ENCODE measurements at places on chromosomes 13 and 19. TPM values are rescaled to one million over a fixed set of nuclear protein-coding genes. Genes with fewer than 3 reads are reported as not detected.

DNA sequence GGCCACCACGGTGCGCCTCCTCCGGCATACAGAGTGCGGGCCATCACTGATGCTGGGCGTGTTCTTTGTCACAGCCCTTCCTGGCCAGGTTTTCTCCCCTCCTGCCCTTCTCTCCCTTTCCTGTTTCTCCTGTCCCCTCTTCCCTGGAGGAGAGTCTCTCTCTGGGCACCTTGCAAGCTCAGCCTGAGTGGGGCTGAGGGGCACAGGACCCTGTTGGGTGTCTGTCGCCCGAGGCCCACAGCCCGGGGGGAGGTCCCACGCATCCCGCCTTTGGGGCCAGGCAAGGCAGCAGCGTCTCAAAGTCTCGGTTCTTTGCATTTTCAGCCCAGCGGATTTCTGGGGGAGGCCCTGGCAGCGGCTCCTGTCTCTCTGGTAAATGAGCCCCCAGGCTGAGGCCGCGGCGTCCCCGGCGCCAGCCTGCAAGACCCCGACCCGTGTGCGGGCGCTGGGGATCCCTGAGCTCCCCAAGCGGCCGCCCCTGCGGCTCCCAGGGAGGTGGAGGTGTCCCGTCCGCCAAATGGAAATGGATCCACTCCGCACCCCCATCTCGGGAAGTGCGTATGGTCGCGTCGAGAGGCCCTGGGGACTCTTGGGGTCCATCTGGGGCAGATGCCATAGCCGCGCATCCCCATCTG, 47.2 kb downstream of the COMP start:
- DNase-seq, result peak; percentile 27

GRCh38 chr13:43377149-43377548, 353.8 kb downstream of the DNAJC15 start:
- no peak for DNase-seq

DNA sequence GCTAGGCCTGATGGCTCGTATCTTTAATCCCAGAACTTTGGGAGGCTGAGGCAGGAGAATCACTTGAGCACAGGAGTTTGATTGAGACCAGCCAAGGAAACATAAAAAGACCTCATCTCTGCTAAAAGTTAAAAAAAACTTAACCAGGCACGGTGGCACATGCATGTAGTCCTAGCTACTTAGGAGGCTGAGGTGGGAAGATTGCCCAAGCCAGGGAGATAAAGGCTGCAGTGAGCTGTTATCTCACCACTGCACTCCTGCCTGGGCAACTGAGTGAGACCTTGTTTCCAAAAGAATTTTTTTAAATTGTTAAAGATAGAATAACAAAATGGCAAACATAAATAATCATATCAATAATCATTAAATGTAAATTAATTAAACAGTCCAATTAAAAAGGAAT, 365.8 kb downstream of the MTUS2 start:
- DNase-seq, result no peak

- no peak for DNase-seq
Measured at GRCh38 chr13:68056816-68057710, 826.9 kb upstream of the PCDH9 start.

- DNase-seq, result no peak
Measured at GRCh38 chr19:48793271-48793670, 17.6 kb downstream of the BCAT2 start.

DNA sequence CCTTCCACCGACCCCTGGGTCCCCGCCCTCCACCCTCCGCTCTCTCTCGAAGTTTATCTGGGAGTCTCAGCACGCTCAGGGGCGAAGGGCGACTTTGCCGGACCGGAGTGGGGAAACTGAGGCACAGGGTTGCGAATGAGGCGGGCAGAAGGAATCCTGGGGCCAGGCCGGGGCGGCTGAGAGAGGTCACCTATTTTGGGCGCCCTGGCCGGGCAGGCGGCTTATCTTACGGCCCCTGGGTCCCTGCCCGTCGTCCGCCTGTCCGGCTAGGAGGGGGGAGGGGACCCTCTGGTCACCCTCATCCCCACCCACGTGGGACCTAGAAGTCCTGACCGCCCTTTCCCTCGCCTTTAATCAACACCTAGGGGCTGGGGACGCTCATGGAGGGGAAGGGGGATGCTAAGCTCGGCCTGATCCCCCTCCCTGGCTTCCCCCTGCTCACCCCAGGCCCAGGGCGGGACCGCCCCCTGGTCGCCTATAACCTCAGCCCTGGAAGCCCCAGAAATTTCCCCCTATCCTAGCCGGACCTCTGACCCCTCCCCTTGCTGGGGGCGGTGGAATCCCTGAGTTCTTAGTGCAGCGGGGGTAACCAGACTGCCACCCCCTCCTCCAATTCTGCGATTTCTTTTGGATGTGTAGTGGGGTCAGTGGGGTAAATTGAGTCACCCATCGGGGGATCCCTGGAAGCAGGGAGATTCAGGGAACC, 556 bp downstream of the TRIP10 start:
- DNase-seq, result peak; percentile 62

- no peak for DNase-seq
Measured at GRCh38 chr19:51641648-51642047, 5.0 kb downstream of the SIGLEC14 start.

DNA sequence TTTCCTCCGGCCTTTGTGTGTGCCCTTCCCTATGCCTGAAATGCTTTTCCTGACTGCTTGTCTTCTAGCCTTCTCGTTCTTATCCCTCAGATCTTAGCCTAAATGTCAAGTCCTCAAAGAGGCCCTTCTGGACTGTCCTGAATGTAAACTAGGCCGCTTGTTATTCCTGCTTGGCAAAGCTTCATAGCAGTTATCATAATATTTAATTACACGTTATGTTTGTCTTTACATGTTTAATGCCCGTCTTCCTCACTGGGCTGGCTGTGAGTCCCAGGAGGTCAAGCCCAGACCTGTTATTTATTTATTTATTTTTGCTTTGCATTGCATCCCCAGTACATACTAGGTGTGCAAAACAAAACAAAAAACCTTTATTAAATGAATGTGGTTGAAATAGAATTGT, 62.7 kb downstream of the SIPA1L3 start:
- no peak for DNase-seq

DNA sequence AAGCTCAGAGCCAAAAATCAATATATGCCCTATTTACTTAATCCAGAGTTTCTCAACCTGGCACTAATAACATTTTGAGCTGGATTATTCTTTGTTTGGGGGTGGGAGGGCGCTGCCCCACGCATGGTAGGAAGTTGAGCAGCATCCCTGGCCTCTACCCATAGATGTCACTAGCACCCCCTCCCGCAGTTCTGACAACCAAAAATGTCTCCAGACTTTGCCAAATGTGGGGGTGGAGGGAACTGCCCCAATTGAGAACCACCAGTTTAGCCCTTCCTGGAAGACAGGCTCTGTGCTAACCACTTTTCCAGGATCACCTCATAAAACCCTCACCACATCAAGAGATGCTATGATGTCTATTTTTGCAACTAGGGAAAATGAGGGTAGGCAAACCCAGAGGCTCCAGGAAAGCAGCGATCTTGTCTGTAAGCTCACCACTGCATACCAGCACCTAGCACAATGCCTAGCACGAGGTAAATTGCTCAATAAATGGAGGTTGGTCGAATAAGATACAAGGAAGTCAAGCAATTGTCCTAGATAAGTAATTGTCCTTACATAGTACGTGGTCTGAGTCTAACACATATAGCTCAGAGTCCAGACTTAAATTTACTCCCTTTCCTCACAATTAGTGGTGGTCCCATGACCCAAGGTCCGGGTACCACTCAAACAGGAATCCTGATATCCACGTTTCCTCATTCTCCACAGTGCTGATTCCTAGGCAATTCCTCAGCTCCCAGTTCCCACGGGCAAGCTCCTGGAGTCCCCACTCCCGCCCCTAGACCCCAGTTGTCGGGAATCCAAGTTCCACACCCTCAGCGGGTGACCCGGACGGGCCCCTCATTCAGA, 892 bp downstream of the TRIR start:
- peak; percentile 51 for DNase-seq

- DNase-seq, result no peak
Measured at GRCh38 chr13:48603375-48603774, 50.4 kb upstream of the CYSLTR2 start.

DNA sequence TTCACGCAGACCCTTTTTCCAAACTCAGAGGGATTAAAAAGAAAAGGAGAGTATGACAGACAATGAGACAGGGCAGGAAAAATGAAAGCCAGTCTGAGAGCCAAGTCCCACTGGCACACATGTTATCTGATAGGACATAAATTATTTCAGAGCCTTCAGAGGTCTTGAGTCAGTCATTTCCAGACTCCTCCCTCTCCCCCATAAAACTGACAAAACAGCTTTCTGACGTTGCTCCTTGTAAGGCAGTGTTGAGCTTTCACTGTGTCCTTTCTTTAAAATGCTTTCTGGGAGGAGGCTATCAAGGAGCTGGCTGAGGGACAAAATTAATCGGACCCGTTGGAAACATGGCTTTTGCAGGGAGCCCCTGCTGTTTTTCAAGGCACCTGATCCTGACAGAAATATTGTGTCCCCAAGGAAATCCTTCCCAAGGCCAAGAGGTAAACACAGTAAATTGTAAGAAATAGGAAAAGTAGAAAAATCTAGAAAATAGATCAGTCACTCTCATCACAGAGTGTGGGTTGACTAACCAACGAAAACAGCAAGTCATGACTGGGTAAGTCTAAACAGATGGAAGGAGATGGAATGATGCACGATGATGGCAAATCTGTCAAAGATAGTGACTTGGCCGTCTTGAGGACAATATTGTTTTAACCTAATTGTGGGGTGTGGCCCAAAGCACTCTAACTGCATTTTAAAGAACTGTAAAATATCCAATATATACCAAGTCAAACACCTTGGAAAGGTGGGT, 89.7 kb downstream of the DCT start:
- no peak for DNase-seq

NLRP4 gene
- total RNA-seq, result not detected

All from muscle of leg (tissue), 16 donors.